ENCODE measurements at places on chromosomes 12 and 14.

DNA sequence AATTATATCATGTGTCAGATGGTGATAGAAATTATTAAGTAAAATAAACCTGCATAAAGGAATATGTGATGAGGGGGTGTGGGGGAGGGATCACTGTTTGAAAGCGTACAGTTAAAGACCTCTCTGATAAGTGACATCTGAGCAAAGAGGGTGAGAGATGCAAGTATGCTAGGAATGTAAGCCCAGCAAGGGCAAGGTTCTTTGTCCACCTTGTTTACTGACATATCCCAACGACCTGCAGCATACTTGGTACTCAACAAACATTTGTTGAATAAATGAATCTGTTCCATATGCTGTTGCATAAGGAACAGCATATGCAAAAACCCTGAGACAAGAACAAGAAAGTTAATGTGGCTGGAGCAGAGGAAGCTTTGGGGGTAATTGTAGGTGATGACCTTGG lies 12.0 kb upstream of the MDM1 start:
- DNase-seq: no peak

DNA sequence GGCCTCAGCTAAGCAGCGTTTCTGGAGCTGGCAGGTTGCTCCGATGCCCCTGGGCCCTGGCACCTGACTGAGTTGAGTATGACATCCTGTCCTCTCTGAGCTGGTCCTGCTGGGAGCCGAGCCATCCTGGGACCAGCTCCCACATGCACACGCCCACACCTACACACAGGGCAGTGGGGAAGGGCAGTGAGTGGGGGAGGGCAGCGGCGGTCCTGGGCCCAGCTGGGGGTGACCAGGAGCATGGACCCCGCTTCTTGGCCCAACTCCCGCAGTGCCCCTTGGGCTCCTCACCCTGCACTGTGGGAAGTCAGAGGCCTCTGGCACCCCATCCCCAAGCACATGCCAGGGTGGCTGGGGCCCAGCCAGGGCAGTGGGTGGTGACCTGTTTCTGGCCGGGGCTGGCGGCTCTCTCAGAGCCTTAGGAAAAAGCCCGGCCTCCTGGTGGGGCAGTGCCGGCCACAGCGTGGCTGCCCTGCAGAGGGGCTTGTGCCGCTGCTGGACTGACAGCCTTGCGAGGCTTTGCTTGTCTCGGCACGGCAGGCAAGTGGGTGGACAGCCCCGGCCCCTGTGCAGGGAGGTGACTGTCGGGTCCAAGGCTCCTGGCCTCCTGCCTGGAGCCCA lies 5.9 kb upstream of the CRIP2 start:
- DNase-seq: no peak

DNA sequence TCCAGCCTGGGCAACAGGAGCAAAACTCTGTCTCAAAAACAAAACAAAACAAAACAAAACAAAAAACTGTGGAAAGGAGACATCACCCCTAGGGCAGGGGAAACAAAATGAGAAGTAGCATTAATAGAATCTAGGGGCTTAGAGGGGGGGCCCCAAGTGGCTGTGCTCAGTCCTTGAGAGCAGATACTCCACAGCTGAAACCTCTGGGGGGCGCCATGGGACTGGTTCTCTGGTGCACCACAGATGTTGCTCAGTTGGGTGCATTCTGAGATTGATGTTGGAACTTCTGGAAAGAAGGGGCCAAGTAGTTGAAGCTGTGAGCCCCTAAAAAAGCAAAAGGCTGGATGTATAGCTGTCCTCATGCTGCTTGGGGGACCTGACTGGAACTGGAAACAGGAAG lies 11.8 kb upstream of the SYNE2 start:
- DNase-seq: no peak

- DNase-seq: no peak
Observed at GRCh38 chr12:131497966-131498365, 212.9 kb upstream of the SFSWAP start.

GRCh38 chr12:67482751-67483661 lies 165.5 kb upstream of the DYRK2 start:
- peak; percentile 50 for DNase-seq

DNA sequence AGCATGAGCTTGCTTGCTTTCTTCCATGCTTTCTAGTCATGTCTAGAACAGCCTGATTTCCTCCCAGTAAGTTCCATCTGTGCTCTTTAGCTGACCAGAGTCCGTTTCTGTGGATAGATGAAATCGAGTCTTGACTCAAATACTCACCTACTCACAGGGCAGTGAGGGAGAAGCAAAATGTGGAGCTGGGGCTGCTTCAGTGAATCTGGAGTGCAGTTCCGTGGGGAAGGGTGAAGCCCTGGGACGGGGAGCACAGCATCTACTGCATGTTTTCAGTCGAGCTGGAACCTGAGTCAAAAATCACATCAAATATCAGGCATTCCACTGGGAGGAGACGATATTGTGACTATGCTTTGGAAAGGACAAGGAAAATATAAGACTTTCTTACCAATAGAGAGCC lies 70.3 kb upstream of the PRMT8 start:
- no peak for DNase-seq

- DNase-seq: no peak
Observed at GRCh38 chr12:1205512-1206060, 214.6 kb downstream of the ERC1 start.

- DNase-seq: no peak
Observed at GRCh38 chr12:104505095-104505818, 48.5 kb downstream of the CHST11 start.

- DNase-seq: no peak
Observed at GRCh38 chr14:73369428-73369827, 88.9 kb downstream of the NUMB start.

DNA sequence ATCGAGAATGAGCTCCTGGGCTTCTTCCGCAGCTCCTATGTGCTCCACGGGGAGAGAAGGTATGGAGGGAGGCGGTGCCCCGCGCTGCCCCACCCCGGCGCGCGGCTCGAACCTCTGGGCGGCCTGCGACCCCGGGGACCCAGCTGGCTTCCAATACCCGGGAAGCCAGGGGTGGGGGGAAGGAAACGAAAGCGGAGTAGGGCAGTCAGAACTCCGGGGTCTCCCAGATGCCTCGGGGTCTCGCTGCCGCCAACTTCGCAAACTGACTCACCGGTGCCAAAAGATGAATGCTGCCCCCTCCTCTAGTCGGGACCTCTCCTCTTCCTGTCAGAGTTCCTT lies 1.3 kb downstream of the TRHDE start:
- no peak for DNase-seq

DNA sequence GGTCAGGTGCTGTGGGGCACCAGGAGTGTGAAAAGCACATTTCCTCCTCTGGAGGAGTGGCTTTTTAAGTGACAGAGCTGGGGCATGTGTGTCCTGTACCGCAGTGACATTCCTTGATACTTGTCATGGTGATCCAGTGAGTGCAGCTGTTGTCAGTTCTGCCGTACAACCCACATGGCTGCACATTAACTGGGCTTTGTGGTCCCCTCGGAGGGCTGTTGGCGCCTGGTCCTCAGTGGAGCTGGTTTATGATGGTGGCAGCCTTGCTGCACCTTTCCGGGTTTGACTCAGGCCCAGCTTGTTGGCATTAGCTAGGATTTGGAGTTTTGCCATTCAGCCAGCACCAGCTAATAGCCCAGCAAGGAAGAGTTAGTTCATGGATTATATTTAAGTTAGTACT lies 77.0 kb downstream of the SLC25A47 start:
- no peak for DNase-seq

DNA sequence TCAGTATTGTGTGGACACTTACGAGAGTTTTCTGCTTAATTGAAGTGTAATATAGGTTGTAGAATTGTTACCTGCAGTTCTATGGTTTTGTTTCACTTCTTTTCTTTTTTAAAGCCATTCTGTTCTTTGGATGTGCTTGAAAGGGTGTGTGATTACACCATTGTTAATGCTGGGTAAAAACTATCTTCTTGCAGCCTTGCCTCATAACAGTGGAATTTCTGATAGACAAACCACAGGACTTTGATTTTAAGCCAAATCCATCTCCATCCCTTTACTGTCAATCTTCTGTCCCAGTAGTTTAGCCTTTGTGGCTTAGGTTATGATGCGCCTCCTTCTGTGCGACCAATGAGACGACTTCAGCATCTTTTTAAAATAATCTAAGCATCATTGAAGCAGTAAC lies 182.3 kb downstream of the PELI2 start:
- DNase-seq: no peak

DNA sequence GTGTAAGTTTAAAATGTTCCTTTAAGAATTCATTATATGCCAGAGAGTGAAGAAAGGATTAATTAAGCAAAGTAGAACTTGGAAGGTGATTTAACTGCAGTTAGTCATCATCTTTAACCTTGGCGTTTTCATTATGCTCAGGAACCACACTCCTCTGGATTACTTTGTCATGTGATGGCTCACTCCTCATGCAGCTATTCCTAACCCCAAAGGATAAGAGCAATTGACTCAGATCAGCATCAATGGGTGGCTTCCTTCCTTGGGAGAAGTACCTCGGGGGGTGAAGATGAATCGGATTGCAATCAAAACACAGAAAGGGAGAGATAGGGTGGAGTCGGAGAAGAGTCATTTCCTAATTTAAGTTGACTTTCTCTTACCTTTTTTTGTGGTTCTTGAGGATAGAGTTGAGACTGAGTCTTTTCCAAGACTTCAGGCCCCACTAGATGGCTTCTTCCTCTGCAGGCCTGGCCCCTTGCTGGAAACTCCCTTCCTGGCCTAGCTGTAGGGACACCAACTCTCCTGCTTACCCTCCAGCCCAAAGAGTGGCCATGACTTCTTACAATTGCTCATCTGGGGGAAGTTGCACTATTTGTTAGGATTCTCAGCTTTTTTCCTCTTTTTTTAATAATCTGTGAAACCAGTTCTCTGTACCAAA lies 238.6 kb upstream of the DDHD1 start:
- no peak for DNase-seq

DNA sequence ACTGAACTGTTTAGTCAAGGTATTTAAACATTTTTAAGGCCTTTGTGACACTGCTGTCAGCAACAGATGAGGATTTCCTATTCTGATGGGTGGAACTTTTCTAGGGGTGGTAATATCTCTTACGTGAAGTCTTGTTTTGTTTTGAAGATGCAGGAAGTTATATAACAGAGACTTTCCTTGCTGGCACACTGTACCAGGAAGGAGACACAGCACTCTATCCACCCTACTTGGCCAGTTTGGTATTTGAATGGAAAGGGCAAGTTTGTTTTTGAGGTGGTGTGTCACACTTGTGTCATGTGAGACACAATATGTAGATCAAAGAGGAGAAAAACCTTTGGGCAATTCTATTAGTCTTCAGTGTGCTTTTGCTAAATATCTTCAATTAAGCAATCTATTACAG lies 51.6 kb upstream of the SRP54 start:
- no peak for DNase-seq

DNA sequence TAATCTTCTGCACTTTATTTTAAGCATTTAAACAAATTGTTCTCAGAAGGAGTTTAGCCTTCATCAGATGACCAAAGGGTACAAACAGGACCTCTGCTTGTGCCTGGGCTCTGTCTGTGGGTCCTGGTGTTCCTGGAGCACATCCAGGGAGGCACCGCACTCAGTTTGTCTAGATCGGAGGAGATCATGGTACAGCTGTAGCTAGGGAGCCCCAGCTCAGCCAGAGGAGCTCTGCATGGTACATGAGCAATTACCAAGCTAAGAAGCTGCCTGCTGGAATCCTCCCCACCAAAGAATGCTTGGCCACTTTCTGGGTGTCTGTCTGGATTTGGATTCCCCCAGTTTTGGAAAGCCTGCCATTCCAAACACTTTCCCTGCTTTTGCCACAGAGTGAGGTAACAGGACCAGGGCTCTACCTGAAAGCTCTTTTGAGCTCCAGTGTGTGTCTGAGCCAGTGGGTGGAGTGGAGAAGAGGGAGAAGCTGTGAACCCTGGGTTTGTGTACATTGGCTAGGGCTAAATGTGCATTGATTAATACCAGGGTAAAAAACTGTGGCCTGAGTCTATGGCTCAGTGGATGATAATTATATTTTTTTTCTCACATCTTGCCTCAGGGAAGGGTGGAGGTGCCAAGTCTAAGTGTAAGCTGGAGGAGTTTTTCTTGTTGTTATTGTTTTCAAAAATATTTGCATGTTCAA lies 163.7 kb upstream of the IGF1 start:
- DNase-seq: no peak

- no peak for DNase-seq
Observed at GRCh38 chr14:54700717-54701116, 133.8 kb downstream of the SAMD4A start.

Data from lower leg skin (tissue), 4 donors.